ENCODE measurements at places on chromosomes 2 and 18.
A peak's percentile ranks its signal among the peaks of the same experiment; 100 is the strongest.

GRCh38 chr2:72350852-72351251 lies 203.2 kb upstream of the CYP26B1 start:
- H3K27ac ChIP-seq = peak overlapping the region; percentile 71
- H3K27me3 ChIP-seq = no peaks in the 10 kb centered on the region
- peaks cover 28% of the 10 kb centered on the region for H3K36me3 ChIP-seq
- H3K4me3 ChIP-seq = no peak overlapping the region
- H3K4me1 ChIP-seq = peaks cover 31% of the 10 kb centered on the region

DNA sequence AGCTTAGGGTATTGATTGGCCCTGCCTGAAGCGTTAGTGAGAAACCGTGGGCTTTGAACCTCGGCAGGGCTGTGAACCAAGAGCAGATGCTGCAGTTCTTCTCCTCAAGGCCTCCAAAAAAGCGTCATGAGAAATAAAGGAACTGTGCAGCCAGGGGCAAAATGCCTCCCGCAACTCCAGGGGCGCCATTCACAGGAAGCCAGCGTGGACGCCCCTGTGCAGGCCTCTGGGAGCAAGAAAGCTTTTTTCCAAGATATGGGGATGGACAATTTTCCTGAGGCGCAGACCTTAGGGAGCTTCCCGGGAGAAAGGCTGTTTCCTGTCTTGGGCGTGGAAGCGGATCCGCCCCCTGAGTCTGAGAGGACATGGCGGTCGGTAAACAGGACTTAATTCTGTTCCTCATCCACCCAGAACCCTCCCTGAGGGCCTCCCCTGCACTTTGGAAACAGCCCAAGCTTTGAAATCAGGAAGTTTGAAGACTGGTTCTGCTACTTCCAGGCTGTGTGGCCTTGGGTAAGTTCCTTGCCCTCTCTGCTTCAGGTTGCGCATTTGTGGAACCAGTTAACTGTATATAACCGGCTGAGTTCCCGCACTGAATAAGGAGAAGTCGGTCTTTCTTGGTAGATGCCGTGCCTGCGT lies 29.6 kb upstream of the CABLES1 start:
- no peaks in the 10 kb centered on the region for H3K27me3 ChIP-seq
- no peak overlapping the region for H3K4me3 ChIP-seq
- no peak for DNase-seq

DNA sequence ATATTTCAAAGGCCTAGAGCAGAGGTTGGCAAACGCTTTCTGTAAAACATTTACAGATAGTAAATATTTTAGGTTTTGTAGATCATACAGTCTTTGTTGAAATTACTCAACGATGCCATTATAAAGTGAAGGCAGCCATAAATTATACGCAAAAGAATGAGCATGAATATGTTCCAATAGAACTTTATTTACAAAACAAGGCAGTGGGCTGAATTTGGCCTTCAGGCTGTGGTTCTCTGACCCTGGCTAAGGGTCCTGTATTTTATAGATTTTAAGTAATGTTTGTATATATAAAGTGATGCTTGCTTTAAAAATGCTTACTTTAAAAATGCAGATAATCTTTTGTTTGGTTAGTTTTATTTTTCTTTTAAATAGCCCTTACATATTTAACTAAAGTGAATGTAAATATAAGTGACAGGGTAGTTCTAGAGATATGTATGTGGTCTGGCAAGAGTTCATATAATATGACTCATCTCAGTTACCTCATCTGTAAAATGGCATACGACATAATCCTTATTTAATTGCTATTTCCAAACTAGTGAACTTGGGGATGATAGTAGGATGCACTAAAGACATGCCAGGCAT lies 51.7 kb upstream of the ATP5MC3 start:
- DNase-seq = no peak
- peaks cover 9% of the 10 kb centered on the region for H3K27me3 ChIP-seq
- H3K4me1 ChIP-seq = no peaks in the 10 kb centered on the region
- no peak overlapping the region for H3K27ac ChIP-seq
- H3K4me3 ChIP-seq = no peak overlapping the region

GRCh38 chr2:112728378-112729175 lies 7.8 kb downstream of the NT5DC4 start:
- H3K4me3 ChIP-seq = no peak overlapping the region
- no peak overlapping the region for H3K27ac ChIP-seq
- no peak for DNase-seq
- peaks cover 4% of the 10 kb centered on the region for H3K27me3 ChIP-seq
- peaks cover 9% of the 10 kb centered on the region for H3K4me1 ChIP-seq

DNA sequence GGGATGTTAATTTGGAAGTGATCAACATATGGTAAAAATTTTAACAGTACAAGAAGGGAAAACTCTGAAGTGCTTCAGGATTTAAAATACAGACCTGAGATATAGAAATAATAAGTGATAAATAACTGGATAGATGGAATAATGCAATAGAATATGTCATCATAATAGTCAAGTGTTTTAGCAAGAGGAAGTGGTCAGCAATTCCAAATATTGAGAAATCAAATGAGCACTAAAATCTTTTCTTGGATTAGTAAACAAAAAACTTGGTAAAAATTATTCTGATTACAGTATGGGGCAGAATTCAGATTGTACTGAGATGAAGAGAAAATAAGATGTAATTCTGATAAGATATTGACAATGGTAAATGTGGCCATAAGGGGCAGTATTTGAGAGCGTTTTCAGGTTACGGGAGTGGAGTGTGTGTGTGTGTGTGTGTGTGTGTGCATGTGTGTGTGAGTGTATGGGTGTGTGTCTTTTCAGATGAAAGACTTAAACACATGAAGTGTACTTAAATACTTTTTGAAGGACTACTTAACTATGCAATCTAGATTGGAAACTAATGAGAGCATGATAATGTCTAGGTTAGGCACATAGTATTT lies 217.9 kb upstream of the ITGA4 start:
- no peaks in the 10 kb centered on the region for H3K27me3 ChIP-seq
- no peak overlapping the region for H3K4me3 ChIP-seq
- H3K36me3 ChIP-seq = no peaks in the 10 kb centered on the region

DNA sequence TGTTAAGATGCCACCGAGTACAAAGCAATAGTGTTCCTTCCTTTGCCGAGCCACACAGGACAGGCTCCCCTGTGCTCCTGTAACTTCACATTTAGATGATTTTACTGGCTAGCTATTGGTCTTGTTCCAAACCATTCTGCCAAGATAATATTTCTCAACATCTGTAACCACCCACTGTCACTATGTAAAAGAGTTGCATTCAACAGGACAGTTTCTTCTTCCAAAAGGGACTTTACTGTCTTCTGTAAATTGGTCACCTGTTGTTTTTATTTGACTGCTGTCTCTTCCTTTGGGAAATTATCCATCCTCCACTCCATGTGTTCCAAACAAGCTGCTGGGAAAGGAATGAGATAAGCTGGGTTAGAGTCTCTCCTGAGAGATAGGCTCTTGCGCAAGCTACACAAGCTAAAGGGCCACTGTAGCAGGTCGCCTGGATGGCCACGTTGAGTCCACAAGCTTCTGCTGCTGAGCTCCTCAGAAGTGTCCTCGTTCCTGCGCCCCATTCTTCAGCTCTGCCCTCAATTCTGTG lies 14.4 kb upstream of the BZW1 start:
- H3K4me3 ChIP-seq = no peak overlapping the region
- H3K36me3 ChIP-seq = peaks cover 3% of the 10 kb centered on the region
- no peak overlapping the region for H3K27ac ChIP-seq
- H3K27me3 ChIP-seq = no peaks in the 10 kb centered on the region
- DNase-seq = no peak
- H3K4me1 ChIP-seq = peaks cover 10% of the 10 kb centered on the region

DNA sequence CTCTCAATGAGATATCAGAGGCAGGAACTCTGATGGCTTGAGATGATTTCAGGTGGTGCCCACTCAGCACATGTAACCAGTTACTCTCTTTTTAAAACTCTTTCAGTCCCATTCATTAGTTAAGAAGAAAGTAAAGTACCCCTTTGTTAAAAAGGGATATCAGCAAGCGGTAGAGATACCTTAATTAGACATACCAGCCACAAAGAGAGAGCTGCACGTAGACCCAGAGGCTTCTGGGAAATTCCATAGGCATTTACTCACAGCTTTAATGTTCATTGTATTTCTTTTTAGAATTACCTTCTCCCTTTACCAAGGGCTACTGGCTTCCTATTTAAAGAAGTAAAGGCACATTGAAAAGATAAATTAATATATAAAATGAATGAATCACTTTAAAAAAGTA lies 63.3 kb downstream of the LYPD6B start:
- H3K4me1 ChIP-seq = peaks cover 35% of the 10 kb centered on the region
- peak overlapping the region; percentile 57 for H3K27ac ChIP-seq
- peaks cover 12% of the 10 kb centered on the region for H3K36me3 ChIP-seq
- no peaks in the 10 kb centered on the region for H3K27me3 ChIP-seq

DNA sequence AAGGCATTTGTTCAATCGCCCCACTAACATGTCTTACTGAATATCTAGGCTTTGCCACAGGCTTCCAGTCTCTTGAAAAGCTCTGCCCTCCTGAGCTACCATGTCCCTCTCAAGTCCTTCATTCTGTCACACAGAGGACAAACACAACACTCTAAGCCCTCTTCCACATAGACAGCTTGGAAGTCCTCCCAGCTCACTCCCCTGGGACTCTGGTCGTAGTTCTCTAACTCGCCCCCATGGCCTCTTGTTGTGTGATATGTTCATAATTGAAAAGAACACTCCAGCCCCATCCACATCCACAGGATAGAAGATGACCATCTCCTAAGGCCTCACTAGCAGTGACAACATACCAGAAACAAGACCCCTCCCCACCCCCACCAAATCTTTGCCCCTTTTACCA lies 37.9 kb downstream of the BUB1 start:
- peaks cover 46% of the 10 kb centered on the region for H3K36me3 ChIP-seq
- no peak for DNase-seq
- no peaks in the 10 kb centered on the region for H3K27me3 ChIP-seq
- H3K4me3 ChIP-seq = no peak overlapping the region
- no peaks in the 10 kb centered on the region for H3K4me1 ChIP-seq

GRCh38 chr2:142012797-142013196 lies 118.0 kb downstream of the LRP1B start:
- H3K36me3 ChIP-seq = no peaks in the 10 kb centered on the region
- DNase-seq = no peak
- no peak overlapping the region for H3K4me3 ChIP-seq
- H3K4me1 ChIP-seq = peaks cover 20% of the 10 kb centered on the region

- peak overlapping the region; percentile 76 for H3K27ac ChIP-seq
- peaks cover 4% of the 10 kb centered on the region for H3K36me3 ChIP-seq
- H3K4me1 ChIP-seq = peaks cover 29% of the 10 kb centered on the region
- peak; percentile 40 for DNase-seq
These were observed 676 bp downstream of the KLHL23 start for GRCh38 chr2:169734169-169734847.

DNA sequence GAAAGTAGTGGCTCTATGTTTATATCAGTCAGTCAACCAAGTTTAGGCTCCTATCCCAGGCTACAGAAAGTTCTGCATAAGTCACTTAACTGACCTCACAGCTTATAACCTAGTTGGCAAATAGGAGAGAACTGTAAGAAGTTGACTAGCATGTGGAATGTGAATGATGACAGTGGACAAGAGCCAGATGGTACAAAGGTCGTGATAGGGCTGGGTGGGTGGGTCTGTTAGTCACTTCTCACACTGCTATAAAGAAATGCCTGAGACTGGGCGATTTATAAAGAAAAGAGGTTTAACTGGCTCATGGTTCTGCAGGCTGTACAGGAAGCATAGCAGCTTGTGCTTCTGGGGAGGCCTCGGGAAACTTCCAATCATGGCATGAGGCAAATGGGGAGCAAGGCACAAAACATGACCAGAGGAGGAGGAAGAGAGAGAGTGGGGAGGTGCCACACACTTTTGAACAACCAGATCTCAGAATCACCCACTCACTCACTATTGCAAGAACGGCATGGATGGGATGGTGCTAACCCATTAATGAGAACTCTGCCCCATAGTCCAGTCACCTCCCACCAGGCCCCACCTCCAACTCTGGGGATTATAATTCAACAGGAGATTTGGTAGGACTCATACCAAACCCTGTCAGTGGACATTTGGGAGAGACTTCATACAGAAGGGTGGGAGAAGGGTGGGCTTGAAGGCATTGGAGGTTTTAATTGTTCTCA lies 68.8 kb downstream of the LTBP1 start:
- H3K36me3 ChIP-seq = no peaks in the 10 kb centered on the region
- peaks cover 42% of the 10 kb centered on the region for H3K4me1 ChIP-seq
- no peak for DNase-seq
- H3K27ac ChIP-seq = peak overlapping the region; percentile 65
- H3K4me3 ChIP-seq = no peak overlapping the region

DNA sequence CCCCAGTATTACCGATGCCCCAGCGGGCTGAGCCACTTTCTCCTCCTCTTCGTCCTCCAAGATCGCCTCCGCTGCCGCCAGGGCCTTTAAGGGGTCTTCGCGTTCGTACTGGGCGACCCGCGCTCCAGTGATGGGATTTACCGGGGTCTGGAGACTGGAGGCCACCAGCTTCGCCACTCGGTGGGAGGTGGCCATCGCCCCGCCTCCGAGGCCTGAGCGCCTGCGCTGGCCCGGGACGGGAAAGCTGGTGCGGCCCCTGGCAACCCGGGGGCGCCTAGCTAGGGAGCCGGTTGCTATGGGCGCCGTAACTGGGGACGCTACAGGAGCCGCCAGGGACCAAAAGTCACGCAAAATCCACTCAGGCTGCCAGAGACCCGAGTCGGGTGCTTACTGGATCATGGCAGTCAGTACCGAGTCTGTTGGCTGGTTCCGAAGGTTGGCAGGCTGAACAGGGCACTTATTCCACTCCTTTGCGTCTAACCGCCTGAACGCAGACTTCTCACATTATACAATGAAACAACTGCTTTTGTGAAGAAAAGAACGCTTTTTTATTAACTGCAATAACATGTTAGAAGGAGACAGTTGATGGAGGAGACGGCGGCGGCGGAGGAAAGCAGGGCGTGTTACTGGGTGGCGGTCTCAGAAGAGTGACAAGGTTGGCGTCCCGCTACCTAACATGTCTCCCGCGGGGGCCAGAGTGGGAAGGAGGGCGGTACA lies at the start of gene FAM161A:
FAM161A (minus strand) TSS at position 214 of the 717 bp plus-strand sequence; CDS start at position 195, 19 bp downstream.
- H3K4me3 ChIP-seq = peak within 1 kb of the TSS; percentile 93
- DNase-seq = peak; percentile 87
- H3K27ac ChIP-seq = peak within 1 kb of the TSS; percentile 99
- no peaks in the 10 kb centered on the region for H3K27me3 ChIP-seq
- H3K36me3 ChIP-seq = no peaks in the 10 kb centered on the region
- peaks cover 13% of the 10 kb centered on the region for H3K4me1 ChIP-seq

- no peak overlapping the region for H3K4me3 ChIP-seq
- peaks cover 2% of the 10 kb centered on the region for H3K36me3 ChIP-seq
- DNase-seq = no peak
- H3K27me3 ChIP-seq = no peaks in the 10 kb centered on the region
These were observed 105.8 kb downstream of the ITGB1BP1 start for GRCh38 chr2:9317559-9317958.

DNA sequence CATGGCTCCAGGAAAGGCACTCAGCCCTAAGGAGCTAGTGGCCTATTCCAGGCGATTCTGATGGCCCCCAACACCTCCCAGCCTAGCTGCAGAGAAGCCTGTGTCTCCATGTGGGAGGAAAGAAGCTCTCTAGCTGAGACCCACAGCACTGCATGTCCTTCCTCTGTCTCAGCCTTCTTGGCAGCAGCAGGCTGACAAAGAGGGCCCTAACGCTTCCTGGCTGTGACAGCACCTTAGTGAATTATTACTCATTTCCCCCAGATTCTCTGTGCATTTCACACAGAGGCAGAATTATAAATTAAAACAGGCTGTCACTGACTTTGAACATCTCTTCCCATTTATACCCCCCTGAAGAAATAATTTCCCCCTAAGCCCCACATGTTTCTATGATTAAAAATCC lies 206.8 kb downstream of the CLIP4 start:
- H3K27me3 ChIP-seq = peaks cover 46% of the 10 kb centered on the region
- no peak for DNase-seq
- no peaks in the 10 kb centered on the region for H3K36me3 ChIP-seq
- H3K4me3 ChIP-seq = no peak overlapping the region
- H3K4me1 ChIP-seq = peaks cover 8% of the 10 kb centered on the region

Data from mesothelial cell of epicardium (in vitro differentiated cells).